ENCODE measurements at places on chromosomes 5 and 9.

- DNase-seq = no peak
Measured at GRCh38 chr9:7967093-7967827, 167.7 kb upstream of the DMAC1 start.

- no peak for DNase-seq
Measured at GRCh38 chr5:68350176-68350575, 134.6 kb downstream of the PIK3R1 start.

- DNase-seq = no peak
Measured at GRCh38 chr5:96627792-96628398, 34.3 kb upstream of the CAST start.

- no peak for DNase-seq
Measured at GRCh38 chr5:140024928-140025327, 18.2 kb downstream of the NRG2 start.

GRCh38 chr5:21236971-21237427 is 1249.0 kb upstream of the CDH18 start:
- no peak for DNase-seq

GRCh38 chr9:136394312-136395019 is 5.5 kb downstream of the SNAPC4 start:
- DNase-seq = no peak

DNA sequence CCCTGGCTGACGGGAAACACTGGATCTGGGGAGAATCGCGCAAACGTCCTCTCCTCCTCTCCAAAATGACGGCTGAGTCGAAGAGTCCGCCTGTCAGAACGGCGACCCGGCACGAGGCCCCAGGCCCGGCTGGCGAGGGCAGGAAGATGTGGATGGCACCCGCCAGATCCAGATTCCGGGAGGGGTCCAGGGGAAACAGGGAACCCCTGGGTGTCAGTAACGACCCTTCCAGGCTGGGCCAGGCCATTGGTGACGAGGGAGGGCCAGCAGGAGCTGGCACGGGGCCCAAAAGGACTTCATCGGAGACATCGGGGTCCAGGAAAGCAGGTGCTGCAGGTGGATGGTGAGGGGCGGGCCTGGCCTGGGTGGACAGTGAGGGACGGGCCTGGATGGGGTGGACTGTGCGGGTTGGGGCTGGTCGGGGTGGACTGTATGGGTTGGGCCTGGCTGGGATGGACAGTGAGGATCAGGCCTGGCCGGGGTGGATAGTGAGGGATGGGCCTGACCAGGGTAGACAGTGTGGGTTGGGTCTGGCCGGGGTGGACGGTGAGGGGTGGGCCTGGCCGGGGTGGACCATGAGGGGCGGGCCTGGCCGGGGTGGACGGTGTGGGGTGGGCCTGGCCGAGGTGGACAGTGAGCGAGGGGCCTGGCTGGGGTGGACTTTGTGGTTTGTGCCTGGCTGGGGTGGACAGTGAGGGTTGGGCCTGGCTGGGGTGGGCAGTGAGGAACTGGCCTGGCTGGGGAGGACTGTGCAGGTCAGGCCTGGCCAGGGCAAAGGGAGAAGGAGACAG is 14.0 kb downstream of the SLC6A3 start:
- no peak for DNase-seq

DNA sequence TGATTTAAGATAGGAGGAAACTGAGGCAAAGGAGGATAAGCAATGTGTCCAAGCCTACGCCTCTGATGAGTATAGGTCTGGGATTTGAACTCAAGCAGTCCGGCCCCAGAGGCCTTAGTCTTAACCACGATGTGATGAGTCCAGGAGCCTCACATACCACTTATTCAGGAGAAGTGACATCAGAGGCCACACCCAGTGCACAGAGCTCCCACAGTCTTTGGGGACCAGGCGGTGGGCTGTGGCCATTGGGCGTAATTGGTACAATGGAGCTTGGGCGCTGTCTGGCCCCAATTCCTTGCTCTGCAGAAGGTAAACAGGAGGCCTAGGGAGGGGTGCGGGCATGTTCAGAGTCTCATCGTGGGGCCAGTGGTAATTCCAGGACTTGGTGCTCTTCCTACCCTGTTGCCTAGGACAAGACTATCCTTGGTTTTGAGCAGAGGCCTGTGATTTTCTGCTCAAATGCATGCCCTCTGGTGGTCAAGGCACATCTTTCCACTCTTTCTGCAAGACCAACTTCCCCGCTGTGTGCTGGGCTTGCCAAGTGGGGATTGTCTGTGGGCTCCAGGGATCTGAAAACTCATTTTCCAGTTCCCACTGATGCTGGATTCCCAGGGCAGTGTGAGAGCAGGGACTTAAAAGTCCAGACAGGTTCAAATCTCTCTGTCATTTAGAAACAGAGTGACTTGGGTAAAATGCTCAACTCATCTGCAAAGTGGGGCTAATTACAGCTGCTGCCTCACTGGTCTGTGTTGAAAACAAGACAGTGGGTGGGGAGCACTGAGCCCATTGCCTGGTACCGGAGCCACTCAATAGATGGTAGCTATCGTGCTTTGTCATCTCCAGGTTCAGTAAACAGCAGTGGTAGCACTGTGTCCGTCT is 15.8 kb downstream of the NDST1 start:
- DNase-seq = no peak

- DNase-seq = no peak
Measured at GRCh38 chr9:91873637-91874051, 76.4 kb downstream of the ROR2 start.

DNA sequence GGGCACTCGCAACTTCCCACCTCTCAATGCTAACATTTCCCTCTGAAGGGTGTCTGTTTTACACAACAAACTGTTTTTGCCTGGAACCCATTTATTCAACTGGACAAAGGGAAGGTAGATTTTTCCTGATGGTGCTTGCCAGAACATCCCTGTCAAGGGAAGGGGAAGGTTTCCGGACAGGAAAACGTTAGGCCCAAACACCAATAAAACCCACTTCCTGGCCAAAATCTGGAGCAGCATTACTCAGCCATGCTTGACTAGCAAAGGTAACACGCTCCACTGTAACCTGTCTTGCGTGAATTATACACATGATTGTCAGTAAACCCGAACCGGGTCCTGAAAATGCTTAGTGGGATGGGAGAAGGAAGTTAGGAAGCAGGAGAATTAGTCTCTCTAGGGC is 90.2 kb downstream of the SAXO1 start:
- DNase-seq = no peak

DNA sequence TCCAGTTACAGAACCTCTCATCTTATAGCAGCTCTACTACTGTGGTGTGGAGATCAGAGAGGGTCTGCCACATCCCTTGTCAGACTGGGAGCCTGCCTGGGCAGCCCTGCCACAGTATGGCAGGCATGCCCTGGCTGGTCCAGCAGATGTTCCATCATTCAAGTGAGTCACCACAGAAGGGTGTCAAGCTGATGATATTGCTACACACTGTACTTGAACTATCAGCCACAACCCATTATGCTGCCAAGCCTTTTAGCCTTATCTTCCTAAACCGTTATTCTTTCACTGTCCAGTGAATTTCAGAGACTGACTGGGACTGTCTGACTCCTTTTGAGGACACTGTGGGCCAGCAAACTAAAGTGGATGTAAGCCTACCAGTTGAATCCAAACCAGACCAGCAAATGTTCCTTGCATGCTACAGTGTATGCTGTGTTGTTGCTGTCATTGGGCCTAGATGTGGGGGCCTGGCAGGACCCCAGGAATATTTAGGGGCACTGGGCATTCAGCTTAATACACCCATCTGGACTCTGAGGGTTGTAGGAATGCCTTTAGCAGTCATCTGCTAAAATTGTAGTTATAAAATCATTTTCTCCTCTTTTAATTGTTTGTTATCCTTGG is 202.6 kb downstream of the NR3C1 start:
- no peak for DNase-seq

DNA sequence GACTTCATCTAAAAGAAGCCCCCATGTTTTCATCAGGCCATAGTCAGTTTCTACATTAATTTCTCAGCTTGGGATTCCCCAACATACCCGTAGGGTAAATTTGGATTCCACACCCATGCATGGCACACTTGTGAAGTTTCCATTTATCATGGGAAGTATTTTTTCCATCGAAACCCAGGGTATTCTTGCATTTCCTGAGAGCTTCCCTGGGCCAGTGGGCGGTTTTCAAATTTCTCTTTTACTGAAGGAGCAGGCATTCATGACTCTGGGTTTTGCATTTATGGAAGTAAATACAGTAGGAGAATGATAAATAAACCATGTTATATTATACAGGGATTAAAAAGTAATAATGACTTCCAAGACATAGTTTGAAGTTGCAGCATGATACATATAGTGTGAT is 93.0 kb upstream of the MAP3K1 start:
- no peak for DNase-seq

DNA sequence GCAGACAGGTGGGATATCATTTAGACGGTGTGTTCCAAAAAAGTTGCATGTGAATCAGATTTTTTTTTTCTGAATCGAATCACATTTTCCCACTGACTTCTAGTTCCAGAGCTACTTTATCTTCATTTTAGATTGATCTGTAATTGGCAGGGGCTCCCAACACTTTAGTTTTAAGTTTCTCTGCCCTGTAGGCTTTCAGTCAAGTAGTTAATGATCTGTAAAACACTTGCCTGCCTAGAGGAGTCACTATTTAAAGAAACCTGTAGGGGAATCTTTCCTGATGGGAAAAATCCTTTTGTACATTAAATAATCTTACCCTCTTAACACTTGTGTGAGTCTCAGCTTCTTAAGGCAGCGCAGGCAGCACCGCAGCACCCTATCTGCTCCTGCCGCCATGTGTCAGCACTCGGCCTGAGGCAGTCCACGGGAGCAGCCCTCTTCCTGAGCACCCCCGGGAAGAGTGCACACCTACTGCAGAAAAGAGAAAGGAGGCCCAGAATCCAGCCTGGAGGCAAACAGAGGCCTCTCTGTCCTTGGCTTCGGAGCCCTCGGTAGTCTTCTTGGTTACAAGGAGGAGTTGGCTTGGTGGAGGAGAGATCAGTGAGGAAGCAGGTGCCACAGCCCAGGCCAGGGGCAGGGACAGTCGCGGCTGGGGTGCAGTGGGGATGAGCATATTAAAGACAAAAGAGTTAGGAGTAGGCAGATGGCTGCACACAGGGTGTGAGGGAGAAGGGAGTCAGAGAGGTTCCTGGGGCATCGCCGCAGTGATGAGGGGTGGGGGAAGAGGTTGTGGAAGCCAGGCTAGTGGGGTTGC is 209.3 kb downstream of the GAPVD1 start:
- DNase-seq = no peak

- DNase-seq = no peak
Measured at GRCh38 chr9:24035816-24036215, 209.8 kb upstream of the ELAVL2 start.

- no peak for DNase-seq
Measured at GRCh38 chr5:171937351-171937750, 69.1 kb downstream of the FBXW11 start.

- DNase-seq = no peak
Measured at GRCh38 chr5:168005093-168005492, 286.4 kb upstream of the WWC1 start.

- peak; percentile 23 for DNase-seq
Measured at GRCh38 chr9:73219985-73220626, 68.4 kb downstream of the ANXA1 start.

- no peak for DNase-seq
Measured at GRCh38 chr9:69412741-69413150, 87.7 kb downstream of the ENTREP1 start.

All from stimulated activated CD4-positive, alpha-beta T cell treated with anti-CD3 and anti-CD28 coated beads, Interleukin-4, amount 100 ng/mL, for 48 hours (primary cell).